Non-pigmented ciliary epithelial cell (primary cell): ENCODE measurements at places on chromosomes 1 and 21.

DNA sequence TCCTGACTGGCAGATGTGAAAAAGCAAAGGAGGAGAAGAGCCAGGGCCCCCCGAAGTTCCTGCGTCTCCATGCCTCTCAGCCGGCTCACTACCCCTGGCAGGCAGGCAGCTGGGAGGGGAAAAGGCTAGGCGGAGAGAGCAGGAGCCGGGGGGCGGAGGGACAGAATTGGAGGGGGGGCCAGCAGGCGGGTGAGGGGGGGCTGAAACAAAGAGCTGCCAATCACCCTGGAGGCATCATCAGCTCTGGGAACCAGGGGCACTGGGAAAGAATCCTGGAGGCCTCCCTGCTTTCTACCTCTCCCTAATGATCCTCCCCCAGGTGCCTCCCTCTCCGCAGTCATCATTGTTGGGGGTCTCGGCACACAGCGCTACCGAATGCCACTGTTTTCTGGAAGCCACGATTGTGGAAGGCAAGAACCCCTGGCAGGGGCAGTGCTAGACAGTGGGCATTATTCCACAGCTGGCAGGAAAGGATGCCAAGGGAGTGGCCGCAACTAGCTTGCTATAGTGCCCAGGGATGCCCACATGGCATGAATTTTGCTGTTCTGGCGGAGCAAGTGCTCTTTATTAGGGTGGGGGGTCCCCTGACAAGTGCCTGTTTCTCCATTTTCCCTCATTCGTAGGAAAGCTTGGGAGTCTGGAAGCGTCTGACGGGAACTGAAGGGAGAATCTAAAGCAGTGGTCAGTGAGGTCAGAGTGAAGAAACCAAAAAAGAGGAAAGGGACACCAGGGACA, at the start of gene THBS3:
Gene THBS3 (minus strand): TSS at position 92 of the 735 bp plus-strand sequence. CDS start 21 bp downstream, at position 71.
- DNase-seq, result no peak

GRCh38 chr21:36710729-36711048, 11.8 kb downstream of the SIM2 start:
- no peak for DNase-seq

DNA sequence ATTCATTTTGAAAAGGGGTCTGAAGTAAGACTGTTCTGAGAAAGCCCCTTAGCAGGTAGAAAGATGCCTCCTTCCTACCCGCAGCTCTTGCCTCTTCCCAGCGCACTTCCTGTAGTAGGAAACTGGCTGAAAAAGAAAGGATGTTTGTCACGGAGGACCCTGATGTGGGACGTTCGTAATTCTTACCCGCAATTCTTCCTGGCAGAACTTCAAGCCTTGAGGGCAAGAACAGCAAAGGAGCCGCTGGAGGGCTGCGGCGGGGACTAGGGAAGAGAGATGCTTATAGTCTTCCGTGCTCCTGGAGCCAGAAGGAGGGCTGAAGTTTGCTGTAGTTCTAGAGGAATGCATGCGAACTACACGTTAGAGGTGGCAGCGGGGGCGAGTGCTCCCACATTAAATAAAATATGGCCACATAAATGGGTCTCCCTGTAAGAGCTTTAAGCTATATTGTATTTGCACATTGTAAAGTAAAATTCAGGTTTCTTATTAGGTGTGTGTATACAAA, 6.3 kb downstream of the C1orf53 start:
- DNase-seq, result no peak

DNA sequence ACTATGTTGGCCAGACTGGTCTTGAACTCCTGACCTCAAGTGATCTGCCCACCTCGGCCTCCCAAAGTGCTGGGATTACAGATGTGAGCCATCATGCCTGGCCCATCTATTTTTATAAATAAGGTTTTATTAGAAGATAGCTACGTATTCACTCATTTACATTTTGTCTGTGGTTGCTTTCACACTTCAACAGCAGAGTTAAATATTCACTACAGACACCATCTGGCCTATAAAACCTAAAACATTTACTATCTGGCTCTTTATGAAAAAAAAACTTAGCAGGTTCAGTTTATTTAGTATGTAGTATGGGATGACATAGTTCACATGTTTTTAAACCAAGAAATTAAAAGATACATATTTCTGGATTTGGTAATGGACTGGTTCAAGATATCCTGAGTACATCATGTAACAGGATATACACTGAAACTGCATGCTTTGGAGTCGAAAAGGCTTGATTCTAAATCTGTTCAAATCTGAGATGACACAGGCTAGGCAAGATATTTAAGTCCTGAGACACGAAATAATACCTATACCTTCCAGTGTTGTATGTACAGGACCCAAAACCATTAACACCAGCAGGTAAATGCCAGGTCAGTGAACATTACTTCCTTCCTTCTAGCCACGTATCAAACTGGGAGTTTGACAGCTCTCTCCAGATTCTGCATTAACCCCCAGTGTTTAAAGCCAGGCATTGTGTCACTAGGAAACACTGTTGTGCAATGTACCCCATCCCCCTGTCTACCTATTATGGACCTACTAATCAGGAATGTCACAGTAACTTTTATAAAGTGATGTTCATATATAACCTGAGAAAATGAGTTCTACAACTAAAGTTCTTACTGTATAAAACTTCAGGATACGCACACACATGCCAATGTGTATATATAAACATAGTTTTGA, 54.3 kb upstream of the SDC3 start:
- no peak for DNase-seq

- no peak for DNase-seq
Observed at GRCh38 chr21:46237474-46237873, 8.9 kb upstream of the LSS start.

DNA sequence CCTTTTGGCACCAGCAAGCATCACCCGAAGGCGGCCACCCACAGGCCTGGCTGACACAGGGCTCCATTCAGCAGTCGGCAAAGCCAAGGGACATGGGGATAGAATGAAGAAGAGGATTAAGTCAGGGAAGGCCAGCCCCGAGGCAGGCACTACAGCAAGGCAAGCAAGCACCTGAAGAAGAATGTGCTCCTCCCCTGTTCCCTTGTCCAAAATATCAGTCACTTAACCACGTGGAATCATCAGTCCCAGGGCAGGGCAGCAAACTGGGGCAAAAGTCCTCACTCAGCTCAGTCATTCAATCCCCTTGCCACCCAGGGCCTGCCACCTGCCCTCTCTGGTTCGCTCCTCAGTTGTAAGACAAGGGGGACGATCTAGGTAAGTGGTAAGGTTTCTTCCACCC, 9.3 kb downstream of the KANK4 start:
- DNase-seq, result no peak

DNA sequence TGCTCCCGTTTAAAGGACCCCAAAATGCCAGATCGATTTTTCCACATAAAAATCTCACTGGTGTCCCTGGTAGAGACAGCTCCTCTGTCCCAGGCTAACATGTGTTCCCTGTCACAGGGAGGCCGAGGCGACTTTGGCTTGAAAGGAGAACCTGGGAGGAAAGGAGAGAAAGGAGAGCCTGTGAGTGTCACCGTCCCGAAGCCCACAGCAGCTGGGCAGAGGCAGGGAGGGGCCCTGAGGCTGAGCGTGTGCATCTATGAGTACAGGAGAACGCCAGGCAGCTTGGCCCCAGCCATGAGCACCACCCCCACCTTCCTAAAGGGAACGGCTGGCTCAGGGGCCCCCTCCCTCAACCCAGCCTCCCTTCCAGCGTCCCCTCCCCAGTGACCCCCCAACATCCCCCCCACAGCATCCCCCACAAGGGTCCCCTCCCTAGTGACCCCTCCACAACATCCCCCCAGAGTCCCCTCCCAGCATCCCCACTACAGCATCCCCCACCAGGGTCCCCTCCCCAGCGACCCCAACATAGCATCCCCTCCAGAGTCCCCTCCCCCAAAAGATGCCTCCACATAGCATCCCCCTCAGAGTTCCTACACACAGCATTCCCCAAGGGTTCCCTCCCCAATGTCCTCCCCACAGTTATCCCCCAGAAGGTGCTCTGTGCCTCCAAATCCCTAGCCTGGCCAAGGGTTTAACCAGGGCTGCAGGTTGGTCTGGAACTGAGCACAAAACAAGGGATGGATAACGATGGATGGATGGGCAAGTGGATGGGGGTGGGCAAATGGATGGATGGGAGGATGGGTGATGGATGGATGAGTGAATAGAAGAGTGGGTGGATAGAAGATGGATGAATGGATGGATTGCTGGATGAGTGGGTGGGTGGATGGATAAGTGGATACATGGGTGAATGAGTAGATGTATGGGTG, 25.1 kb downstream of the COL6A2 start:
- no peak for DNase-seq

DNA sequence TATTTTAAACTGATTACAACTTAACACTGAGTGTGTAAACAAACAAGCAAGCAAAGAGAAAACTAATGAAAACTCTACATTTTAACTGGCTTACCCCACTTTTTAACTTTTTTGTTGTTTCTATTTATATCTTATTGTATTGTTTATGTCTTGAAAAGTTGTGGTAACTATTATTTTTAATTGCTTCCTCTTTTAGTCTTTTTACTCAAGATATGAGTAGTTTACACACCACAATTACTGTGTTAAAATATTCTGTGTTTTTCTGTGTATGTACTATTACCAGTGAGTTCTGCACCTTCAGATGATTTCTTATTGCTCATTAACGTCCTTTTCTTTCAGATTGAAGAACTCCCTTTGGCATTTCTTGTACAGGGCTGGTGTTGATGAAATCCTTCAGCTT, 4.7 kb upstream of the HHAT start:
- no peak for DNase-seq
